Stimulated activated CD8-positive, alpha-beta memory T cell treated with anti-CD3 and anti-CD28 coated beads, Interleukin-15, amount 100 ng/mL, for 48 hours (primary cell): ENCODE measurements at places on chromosomes 6 and 20.

DNA sequence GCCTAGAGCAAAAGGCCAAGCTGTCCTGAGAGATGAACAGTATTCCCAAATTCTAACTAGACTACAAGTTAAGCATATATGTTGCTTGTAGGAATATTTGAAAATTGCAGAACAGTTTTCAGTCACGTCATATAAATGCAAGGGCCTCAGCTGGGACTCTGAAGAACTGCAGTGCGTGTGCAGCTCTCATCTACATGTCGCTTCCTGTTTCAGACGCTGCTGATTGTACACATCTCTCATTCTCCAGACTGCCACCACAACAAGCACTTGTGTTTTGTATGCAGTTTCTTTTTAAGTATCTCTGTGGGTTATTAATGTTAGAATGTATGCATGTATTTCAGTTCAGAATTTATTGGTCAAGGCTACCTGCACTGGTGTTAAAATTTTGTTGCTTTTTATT is 119.7 kb downstream of the MAP3K4 start:
- DNase-seq, result no peak

DNA sequence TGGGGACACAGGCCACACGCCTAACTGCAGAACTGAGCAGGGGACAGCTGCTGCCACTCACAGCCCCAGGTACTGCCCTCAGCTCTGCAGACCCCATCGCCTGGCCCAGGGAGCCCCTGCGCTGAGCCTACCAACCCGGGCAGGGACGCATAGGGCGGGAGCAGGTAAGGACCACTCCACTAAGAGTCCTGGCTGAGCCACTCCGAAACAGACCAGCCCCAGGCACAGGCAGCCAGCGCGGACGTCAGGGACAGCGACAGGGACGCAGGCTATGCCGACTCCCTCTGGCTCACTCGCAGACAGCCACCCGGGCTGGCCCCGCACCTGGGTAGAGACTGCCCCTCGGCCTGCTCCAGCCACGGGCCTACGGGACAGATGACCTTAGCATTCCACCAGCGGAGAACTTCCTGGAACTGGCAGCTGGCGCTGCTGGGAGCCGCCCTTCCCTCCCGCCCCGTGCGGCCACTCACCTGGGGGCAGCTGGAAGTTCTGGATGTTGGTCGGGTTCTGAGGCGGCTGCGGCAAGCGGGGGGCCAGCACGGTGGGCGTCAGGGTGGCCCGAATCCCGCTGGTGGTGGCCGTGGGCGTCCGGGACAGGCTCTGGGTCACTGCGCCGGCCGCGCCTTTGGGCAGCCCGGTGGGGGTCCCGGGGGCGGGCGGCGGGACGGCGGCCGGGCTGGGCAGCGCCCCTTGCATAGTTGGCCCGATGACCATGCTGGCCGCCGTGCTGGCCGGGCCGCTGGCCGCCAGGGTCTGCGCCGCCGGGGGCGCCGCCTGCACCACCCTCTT is 1.5 kb downstream of the TAF4 start:
- no peak for DNase-seq

GRCh38 chr6:128135325-128135724 is 234.5 kb upstream of the THEMIS start:
- no peak for DNase-seq

DNA sequence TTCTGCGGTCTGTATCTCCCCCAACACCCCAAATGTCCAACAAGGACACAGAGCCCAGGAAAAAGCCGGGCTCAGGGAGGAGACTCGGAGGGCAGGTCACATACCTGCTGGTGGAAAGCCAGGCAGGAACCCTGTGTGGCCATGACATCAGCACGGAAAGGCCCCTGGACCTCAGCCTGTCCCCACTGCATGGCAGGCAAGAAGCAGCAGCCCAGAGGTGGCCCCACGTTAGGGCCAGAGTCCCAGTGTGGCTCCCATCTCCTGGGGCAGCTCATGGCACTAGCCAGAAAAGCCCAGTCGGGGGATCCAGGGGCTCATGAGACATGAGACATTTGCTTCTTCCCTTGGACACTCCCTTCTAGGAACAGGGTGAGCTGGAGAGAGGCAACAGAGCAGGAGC is 258.7 kb downstream of the DLL1 start:
- no peak for DNase-seq

DNA sequence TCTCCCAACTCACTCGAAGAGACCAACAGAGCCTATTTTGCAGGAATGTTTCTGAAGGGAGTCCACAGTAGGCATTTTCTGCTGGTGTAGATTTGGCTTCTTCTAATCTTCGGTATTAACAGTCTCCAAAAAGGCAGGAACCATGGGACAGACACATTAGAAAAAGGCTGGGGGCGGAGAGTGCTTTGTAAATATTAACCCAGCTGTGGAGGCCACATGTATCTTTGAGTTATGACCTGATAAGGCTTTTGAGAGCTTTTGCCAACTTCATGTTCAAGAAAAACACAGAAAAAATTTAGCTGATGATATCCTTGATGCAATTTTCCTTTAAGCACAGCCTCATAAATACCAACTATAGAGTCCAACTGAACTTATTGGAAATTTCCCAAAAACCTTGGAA is 119.4 kb upstream of the TSHZ2 start:
- DNase-seq, result no peak

DNA sequence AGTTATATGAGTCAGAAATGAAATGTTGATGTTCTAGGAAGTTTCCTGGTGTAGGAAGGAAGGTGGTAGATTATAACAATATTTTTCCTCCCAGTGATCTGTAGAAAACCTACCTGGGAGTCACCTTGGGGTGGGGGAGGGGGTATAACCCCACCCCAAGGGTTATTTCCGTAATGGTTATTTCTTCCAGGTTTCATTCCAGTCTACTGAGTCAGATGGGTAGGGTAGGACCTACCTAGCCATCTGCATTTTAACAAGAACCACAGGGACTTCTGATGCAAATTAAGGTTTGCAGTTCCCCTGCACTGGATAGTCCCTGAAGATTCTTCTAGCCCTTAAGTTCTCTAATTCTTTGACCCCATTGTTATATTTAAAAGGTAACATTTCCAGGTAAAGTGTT is 88.9 kb downstream of the ARMC2 start:
- no peak for DNase-seq

DNA sequence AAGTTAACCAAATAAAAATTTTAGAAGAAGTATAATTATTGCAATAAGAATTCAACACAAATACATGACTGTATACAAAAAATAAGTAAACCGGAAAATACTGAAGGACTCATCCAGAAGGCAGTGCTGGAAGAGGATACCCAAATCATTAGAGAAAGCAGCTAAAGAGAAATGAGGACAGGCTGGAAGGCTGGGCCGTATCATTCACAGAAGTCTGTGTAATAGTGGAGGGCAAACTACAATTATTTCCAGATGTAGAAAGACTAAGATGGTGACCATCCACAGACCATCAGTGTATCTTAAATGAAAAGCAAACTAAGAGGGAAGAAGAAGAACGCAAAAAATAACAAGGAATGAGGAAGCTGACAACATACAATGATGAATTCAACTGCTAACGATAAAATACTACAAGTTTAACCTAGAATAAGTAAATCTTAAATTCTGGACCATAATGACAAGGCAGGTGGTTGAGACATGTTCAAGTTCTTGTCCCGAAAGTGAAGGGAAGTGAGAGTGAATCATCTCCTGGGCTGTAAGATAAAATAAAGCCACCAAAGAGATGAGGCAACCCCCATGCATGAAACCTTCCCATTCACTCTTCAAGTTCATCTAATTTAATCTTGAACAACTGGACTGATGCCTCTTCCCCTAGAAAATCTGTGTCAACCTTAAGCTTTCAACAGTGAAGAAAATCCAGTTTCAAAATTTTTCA is 71.5 kb downstream of the SLC23A2 start:
- no peak for DNase-seq

DNA sequence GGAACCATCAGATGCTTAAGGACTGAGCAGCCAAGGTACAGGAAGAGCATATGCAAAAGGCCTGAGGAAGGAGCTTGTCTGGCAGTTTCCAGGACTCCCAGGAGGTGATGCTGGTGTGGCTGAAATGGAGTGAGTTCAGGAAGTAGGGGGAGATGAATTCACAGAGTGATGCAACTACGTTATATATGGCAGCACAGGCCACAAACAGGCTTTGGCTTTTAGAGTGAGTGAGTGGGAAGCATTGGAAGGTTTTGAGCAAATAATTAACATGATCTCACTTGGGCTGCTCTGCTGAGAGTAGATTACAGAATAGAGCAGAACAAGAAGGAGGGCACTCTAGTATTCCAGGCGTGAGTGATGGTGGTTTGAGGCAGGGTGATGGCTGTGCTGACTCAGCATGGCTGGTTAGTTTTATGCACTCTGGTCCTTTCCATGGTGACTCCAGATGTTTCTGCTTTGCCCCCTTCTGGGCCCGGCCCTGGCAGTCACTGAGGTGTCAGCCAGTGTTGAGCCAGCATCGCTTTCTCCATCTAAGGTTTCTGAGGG is 6.5 kb downstream of the BTN2A2 start:
- no peak for DNase-seq

GRCh38 chr6:38212579-38212978 is 393.1 kb downstream of the ZFAND3 start:
- no peak for DNase-seq

DNA sequence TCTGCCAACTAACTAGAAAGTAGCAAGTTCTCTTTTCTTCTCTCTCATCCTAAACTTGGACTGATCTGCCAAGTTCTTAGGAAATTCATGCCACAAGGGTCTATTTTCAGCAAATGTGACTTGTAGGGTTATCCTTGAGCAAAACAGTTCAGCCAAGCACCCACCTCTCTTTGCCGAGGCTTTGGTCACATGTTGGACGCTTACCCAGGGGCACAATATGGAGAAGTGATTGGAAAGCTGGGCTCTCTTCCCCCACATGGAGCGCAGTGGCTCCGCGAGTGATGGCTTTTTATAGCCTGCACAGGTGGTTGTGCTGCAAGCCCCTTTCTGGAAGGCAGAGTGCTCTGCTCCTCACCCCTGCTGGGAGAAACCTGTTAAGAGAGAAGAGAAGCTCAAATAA is 47.7 kb upstream of the FNDC1 start:
- DNase-seq, result no peak

DNA sequence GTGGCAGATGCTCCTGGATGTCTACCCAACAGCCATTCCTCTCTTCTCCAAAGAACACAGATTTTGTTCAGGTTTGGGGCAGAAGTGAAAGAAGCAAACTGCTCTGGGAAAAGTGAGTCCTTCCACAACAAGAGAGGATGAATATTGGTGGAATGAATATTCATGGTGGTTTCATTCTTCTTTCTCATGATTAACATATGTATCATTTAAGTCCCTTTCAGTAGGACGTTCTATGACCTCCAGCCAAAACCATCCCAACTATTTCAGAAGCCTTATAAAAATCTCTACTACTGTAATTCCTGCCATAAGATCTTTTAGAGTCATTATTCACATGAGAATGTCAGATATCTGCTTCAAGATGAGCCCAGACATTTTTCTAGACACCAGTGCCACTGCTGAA is 44.4 kb downstream of the MDN1 start:
- DNase-seq, result no peak

DNA sequence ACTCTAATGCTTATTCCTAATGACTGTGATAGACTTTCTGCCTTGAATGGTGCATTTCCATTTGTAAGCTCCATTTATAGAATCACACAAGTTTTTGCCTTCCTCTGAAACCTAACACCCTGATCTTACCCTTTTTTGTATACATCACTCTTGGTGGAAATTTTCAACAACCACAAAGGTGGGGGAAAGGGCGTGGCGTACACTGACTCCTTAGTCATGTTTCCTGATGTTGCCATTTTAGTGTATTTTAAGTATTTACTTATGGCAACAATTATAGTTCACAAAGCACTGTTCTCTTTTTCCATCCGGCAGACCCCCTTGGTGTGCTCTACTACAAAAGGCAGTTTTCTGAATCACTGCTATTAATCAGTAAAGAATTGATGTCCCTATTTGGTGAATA is 92.0 kb downstream of the ATXN1 start:
- DNase-seq, result peak; percentile 60

- no peak for DNase-seq
These were observed 53.9 kb upstream of the TAGAP start for GRCh38 chr6:159098636-159099106.

DNA sequence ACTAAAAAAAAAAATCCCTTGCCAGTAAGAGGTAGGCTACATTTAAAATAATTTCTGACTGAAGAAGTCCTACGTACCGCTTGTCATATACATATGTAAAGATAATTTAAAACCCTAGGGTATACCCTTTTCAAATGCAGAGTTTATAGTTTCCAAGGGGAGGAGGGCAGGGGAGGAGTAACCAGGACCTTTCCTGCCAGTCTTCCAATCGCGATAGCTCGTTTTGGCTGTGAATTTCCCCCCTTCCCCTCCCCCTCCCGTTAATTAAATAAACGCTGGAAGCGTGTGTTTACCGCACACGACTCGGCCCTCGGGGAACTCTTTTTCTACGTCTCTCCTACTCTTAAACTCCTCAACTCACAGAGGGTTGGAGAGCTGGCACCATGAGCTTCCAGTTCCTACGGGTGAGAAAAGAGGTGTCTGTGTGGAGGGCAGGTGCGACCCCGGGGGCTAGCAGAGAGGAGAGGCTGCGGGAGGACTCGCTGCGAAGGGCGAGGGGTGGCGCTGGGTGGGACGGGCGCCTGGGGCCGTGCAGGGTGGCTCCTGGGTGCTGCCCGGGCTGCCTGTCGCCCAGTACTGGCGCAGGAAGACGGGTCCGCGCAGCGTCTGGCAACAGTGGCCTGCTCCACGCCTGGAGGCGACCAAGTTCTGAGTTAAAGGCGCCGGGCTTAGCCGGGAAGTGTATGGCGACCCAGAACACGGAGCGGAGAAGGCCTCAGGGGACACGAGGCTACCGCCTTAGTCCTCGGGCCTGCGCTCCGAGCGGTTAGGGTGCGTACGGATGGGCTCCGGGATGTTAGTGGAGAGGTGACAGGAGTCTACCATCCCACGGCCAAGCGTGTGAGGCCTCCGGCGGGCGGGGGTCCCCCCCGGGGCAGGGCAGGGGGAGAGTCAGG is 4.1 kb upstream of the TFAP2C start:
- no peak for DNase-seq

GRCh38 chr20:36249450-36249849 is 13.2 kb downstream of the AAR2 start:
- no peak for DNase-seq

DNA sequence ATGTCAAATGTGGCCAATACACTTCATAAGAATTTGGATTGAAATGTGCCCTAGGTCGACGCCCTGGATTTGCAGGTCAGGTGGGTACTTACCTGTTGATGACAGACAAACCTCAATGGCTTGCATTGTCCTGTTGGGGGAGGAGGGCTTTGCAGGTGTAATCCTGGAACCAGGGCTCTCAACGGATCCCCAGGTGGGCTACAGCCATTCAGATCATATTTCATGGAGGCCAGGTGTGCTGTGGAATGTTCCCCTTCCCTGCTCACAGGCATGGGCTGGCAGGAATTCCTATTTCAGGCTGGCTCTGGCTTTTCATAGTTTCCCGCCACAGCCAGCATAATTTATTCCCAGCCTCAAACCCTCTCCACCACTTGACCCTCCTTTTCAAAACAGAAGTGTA is 254.7 kb downstream of the SMOC2 start:
- no peak for DNase-seq

DNA sequence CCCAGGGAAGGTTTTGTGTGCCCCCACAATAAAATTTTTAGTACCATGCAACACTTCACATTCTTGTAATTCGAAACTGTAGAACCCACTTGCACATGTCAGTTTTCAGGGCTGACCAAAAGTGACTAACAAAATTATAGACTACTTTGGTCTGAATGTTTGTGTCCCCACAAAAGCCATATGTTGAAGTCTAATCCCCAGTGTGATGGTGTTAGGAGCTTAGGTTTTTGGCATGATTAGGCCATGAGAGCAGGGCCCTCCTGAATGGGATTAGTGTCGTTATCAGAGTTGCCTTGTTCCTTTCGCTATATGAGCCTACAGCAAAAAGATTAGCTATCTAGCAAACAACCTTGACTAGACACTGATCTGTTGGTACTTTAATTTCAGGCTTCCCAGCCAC is 49.0 kb upstream of the TENT5A start:
- no peak for DNase-seq
